ENCODE measurements at places on chromosomes 7 and 10.

- no peak for DNase-seq
Measured at GRCh38 chr10:71362141-71362540, 34.6 kb upstream of the CDH23 start.

GRCh38 chr10:100065084-100065660 lies 16.5 kb downstream of the CPN1 start:
- no peak for DNase-seq

- no peak for DNase-seq
Measured at GRCh38 chr10:68110027-68110426, 739 bp downstream of the MYPN start.

DNA sequence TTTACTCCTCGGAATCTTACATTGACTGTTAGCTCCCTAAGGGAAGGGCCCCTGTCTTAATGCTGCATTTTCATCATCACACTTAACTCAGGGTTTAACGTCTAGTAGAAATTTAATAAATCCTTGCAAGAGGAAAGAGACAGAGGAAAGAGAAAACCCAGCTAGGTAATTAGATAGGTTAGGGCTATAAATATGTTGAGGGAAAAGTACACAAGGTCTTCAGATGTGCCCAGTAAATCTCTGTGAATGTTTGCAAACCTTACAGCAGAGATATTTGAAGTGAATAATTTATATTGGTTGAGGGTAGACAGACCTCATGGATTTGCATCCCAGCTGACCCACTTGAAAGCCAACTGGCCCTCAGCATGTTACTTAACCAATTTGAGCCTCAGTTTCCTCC lies 315.5 kb upstream of the NPVF start:
- DNase-seq = no peak

DNA sequence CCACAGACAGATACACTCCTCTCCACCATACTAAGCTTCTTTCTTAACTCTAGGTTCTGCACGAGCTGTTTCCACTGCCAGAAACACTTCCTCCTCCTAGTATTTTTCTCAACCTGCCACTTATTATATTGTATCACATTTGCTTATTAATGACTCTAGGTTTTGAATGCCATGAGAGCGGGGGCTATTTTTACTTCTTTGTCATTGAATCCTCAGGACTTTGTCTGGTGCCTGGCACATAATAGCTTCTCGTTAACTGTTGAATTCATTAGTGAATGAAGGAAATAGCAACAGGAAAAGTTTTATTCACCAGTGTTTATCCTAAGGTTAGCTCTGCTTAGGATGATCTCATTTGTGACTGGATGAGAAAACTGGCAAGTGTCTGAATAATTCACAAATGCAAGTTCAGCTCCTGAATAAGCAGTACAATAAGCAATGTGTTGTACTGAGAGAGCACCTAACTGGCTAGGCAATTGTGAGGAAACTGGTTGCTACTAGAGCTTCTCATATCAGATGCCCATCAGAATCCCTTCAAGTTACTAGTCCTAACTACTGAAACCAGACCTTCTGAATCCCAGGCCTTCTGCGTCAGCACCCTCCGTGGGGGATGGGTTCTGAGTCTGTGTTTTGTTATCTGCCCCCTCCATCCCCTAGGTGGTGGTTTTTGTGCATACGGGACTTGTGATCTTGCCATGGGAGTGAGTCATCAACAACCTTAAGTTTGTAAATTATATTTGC lies 92.7 kb downstream of the LSMEM1 start:
- DNase-seq = no peak

- no peak for DNase-seq
Measured at GRCh38 chr7:69192134-69192533, 406.1 kb upstream of the AUTS2 start.

DNA sequence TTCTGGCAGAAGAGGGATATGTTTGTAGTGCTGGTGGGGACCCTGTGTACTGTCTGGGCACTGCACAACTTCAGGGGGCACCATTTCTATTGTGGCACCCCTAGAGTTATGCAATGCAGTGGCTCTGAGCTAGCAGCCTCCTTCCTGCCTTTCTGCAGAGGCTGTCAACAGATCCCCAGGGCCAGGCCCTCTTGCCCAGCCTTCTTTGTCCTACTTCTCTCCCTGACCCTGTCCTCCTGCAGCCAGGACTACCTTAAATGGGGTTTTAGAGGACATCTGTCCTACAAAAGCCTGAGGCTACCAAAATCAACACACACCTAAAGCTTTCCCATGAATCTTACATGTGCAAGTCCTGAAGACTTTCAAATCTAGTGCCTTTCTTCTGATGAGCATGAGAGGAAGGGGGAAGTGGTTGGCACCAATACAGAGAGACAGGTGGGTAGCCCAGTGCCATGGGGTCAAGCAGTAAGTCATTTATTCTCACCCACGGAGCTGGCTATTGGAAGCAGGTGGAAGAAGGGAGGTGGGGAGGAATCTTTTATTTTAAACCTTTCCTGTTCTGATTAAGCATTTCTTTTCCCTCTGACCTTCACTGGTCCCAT lies 2.4 kb downstream of the SPOCK2 start:
- no peak for DNase-seq

DNA sequence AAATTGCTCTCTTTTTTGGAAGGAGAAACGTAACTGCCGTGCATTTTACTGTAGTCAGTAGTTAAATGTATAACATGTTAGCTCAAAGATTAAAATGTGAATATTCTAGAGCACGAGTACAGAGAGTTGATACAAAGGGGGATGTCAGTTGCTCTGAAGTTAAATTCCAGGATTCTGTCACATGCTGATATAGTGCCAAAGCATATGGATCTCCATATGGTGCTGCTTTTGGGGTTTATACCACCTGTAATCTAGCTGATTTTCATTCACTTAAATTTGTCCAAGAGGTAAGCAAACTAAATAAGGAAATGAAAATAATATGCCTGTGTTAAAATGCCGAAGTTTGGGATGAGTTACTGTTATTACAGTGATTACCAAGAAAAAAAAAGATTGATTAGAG lies 298.6 kb downstream of the EXOC4 start:
- DNase-seq = no peak

DNA sequence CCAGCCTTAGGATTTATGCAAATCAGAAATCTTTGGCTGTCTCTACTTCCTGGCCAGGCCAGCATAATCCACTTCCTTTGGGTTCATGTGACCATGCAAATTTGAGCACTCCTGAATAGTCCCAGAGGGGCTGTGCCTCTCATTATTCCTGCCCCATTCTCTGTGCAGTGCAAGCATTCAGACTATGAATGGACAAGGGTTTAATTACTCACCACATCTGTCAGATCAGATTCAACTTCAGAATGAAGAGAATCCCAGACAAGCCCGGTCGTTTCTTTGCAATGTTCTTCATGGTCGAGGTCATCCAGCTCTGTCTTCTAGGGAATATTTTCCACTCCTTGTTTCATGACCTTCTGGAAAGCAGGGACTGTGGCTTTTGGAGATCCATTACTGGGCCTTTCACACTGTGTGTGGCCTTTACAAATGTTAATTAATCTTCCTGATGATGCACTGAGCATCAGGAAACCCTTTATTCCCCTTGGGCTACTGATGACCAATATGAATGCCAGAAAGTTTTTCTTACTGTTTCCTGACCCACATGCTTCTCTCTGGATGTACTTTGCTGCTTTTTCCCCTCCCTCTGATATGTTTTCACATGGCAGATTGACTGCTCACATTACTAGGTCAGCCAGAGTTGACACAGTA lies 217.6 kb upstream of the TCF7L2 start:
- peak; percentile 53 for DNase-seq

DNA sequence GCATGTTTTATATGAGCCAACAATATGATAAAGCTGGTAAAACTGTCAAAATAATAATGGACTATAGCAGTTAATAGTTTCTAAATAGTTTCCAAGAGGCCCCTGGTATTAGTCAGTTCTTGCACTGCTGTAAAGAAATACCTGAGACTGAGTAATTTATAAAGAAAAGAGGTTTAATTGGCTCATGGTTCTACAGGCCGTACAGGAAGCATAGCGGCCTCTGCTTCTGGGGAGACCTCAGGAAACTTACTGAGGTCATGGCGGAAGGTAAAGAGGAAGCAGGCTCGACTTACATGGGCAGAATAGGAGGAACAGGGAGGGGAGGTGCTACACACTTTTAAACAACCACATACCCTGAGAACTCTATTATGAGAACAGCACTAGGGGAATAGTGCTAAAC lies 104.6 kb downstream of the PPP1R9A start:
- DNase-seq = peak; percentile 17

DNA sequence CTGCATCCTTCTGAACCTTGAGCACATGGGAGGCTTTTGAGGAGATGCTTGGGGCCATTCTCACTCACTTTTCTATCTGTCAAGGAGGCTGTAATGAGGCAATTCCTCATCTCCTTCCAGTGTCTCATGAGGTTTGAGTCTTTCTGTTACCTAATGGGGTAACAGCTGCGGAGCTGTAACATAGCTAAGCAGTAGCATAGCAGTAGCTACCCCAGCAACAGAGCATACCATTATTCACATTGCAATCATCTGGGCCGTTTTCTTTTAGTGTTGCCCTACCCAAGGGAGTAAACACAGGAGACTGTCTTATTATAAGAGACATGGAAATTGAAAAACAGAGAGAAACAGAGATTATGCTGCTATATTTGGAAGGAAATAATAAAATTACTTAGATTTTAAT lies 68.7 kb downstream of the AKR1D1 start:
- no peak for DNase-seq

GRCh38 chr10:23557777-23558176 lies 118.9 kb downstream of the OTUD1 start:
- peak; percentile 16 for DNase-seq

GRCh38 chr7:64793106-64793755 lies 997 bp upstream of the ZNF138 start:
- DNase-seq = no peak

Data from fibroblast of skin of right quadriceps (primary cell).